ENCODE measurements at places on chromosomes 5 and 9.

GRCh38 chr9:36625006-36625615, 52.4 kb downstream of the MELK start:
- DNase-seq, result peak; percentile 74

GRCh38 chr5:144332265-144332664, 161.6 kb downstream of the KCTD16 start:
- no peak for DNase-seq

GRCh38 chr9:93319301-93319991, 132.0 kb upstream of the FAM120A start:
- no peak for DNase-seq

GRCh38 chr9:8564960-8565359, 765.4 kb upstream of the DMAC1 start:
- DNase-seq, result no peak

GRCh38 chr5:57054671-57055070, 102.7 kb upstream of the MIER3 start:
- no peak for DNase-seq

- peak; percentile 83 for DNase-seq
Observed at GRCh38 chr5:54990841-54991258, 5.5 kb upstream of the ESM1 start.

DNA sequence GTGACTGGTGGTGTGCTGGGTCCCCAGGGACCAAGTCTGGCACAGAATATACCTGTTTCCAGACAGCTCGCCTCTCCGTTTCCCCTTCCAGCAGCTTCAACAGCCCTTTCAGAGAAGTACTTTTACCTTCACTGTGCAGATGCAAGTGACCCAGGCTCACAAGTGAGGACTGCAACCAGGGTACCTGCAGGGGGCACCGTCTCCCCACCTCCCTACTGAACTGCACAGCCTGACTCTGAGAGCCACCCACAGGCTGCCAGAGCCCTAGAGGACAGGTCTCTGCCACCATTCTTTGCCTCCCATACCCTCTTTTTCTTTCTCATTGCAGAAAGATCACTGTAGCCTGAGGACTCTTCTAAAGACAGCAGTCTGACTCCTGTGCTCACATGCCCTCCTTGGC, 15.4 kb downstream of the IL9 start:
- no peak for DNase-seq

- peak; percentile 97 for DNase-seq
Observed at GRCh38 chr5:141508798-141509611, 20.1 kb downstream of the PCDHGC5 start.

GRCh38 chr9:1005043-1005667, 28.7 kb downstream of the DMRT3 start:
- DNase-seq, result peak; percentile 62

GRCh38 chr9:96249746-96250145, 52.2 kb downstream of the HSD17B3 start:
- peak; percentile 3 for DNase-seq

DNA sequence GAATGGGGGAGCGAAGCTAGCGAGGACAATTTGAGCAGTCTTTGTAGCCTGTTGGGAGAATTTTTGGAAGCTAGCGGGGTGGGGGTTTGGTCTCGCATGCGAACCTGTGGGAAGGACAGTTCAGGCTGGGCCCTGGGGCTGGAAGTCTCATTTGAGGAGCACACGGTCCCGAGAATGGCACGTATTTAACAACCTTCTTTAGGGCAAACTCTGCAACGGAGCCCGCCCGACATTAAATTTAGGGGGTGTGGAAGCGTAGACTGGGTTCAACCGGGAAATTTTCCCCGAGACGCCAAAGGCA, 35.2 kb upstream of the NFIB start:
- no peak for DNase-seq

- no peak for DNase-seq
Observed at GRCh38 chr9:82410866-82411265, 422.3 kb downstream of the SPATA31D1 start.

DNA sequence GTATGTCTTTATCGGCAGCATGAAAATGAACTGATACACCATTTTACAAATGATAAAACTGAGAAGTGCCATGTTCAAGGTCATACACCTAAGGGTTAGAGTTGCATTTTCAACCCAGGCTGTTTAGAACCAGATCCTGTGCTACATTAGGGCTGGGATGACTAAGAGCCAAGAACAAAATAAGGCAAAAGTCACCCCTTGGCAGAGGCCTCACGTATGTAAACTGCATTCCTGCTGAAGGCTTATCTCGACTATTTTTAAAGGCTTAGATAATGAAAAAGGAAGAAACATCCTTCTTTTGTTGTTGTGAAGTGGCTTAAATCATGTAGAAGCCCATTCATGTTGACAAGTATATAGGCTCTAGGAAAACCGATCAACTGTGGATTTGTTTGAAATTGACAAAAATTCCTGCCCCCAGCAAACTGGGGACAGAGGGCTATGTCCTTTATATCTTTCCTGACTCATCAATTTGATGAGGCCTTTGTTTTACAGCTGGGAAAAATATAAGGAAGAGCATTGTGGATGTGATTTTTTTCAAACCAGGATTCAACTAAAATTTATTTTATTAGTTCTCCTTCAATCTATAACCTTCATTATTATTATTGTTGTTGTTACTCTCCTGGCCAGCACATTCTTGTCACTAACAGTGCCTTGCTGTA, 196.5 kb downstream of the SNX18 start:
- no peak for DNase-seq

DNA sequence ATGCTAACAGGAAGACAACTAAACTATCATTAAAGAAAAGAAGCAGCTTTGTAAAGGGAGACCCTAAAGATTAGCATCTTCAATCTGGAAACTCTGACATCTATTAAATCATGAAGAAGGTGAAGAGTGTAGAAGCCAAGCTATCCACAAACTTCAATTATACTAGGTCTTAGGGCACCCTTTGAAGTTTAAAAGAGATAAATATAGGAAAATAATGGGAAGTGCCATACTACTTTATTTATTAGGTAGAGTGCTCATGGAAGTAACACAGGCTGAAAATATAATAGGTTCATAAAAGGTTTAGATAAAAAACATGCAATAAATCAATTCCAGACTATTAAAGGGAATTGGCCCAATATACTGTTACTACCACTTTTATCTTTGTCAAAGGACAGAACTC, 19.9 kb downstream of the CDH10 start:
- no peak for DNase-seq

GRCh38 chr9:21770871-21771560, 31.4 kb upstream of the MTAP start:
- DNase-seq, result peak; percentile 72

DNA sequence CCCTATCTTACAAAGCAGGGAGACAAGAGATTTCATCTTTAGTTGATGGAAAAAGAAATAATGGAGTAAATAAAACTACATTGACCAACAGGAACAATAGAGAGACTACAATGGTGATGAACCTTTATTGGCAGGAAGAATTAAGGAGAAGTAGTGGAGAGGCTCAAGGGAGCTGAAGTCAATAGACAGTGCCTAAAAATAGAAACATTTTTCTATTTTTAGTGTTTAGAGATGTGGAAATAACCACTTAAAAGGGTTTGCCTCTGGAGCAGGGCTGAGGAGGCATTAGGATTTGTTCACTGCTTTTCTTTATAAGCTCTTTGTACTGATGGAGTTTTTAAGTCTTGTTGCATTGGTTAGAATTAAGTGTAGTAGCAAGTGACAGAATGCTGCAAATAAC, 98.4 kb upstream of the ERCC6L2 start:
- DNase-seq, result no peak

GRCh38 chr9:100098046-100098886, 534 bp downstream of the ERP44 start:
- DNase-seq, result peak; percentile 35

- no peak for DNase-seq
Observed at GRCh38 chr5:12316812-12317211, 412.6 kb upstream of the CTNND2 start.

- no peak for DNase-seq
Observed at GRCh38 chr5:77876316-77876715, 100.2 kb upstream of the TBCA start.

DNA sequence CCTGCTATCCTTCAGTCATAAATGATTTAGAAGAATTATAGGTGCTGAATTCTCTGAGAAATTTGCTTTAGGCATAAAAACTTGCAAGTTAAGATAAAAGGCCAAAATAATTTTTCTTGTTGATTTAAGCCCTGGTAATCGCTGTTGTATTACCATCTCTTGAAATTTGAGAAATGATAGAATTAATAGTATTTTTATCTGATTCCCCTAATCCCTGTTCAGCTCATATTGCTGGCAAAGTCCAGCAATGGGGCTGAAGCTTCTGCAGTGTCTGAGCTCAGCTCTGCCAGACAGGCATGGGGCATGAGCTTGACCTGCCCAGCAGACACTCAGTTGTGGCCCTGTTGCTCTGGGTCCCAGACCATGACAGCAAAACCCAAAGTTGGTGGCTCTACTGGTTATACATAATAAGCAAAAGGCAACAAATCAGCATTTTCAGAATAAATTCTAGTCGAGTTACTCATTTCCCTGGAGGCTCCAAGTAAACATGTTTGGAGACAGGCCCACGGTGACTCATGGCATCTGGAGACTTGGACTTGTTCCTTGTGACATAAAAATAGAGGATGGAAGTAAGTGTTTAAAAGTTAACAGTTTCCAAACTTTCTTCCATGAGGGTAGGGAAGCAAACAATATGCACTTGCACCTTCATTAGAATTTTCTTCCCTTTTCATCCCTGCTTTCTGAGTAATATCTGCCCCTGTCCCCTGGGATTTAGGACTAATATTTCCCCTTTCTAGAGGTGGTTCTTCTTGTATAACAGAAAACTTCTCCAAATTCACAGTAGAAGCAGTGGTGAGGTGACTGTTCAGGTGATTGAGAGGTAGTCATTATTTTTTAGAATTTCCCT, 60.2 kb upstream of the SLC2A8 start:
- peak; percentile 95 for DNase-seq

DNA sequence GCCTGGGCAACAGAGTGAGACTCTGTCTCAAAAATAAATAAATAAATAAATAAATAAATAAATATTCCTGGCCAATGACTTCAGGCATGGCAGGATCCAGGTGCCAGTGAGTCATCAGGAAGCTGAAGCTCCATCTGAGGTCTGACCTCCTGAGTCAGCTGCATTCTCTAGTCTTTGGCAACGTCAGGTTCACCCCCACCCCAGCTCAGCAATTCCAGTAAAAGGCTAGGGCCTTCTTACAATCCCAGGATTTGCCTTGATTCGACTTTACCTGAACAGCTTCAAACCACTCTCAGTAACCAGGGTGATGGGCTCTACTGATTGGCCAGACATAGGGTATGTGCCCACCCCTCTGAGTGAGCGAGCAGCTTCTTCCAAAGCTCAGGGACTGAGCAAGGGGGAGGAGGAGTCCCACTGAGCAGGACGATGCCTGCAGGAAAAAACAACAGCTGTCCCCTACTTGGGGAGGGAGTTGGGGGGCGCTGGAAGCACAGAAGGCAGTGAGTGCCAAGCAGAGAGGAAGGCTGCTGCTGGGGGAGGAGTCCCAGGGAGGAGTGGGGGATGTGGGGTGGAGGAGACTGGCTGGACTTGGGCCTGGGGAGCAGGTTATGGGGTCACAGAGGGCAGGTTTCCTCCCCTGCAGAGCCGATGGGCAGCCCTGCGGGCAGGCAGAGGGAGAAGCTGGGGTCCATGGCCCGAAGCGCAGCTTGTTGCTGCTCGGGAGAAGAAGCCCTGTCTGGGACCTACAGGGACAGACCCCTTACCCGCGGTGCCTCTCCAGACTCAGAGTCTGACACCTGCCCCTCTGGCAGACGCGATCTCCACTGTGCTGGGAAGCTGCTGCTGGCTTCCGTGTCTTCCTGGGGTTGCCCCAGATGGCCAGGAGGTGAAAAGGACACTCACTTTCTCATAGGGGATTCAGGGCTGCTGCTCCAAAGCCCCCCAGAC, 25.9 kb upstream of the UNC5A start:
- DNase-seq, result peak; percentile 85

GRCh38 chr9:77589046-77589795, 58.9 kb downstream of the GNA14 start:
- no peak for DNase-seq

DNA sequence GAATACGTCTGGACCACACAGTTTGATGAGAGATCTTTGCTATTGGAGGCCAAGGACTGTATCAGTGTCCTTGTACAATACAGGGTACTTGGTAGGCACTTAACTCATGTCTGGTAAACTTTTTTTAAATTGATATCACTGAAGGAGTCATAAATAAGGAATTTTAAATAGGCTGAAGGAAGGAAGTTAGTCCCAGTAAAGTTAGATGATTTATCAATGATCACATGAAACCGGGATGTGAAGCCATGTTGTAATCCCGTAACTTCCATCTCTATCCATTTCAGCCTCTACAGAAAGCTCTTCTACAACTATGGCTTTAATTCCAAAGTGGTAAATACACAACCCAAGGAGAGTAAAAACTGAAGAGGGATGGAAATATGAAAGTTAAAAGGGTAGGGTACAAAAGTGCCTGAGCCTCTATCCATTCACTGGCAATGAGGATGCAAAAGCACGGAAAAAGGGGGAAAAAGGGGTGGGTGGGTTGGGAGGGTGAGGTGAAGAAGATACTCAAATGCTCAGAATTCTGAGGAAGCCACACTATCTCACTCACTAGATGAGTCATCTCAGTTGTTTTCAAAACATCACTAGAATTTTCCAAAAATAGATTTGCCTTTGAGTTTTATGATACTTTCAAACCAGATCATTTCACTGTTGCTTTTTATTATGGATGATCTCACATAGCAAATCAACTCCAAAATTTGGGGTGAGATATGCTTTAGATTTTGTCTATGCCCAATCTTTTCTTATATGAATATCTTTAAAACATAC, 1053.5 kb downstream of the NR2F1-AS1 start:
- peak; percentile 52 for DNase-seq

GRCh38 chr5:71701407-71701806, 17.7 kb upstream of the CARTPT start:
- DNase-seq, result no peak

All from AG10803 (cell line).